Stomach (tissue), 19 donors: ENCODE measurements at places on chromosomes 4 and X. TPM values are rescaled to one million over a fixed set of nuclear protein-coding genes. Genes with fewer than 3 reads are reported as not detected.

The IL2RG gene
- 6.7 TPM for polyA plus RNA-seq

The LGI2 gene
- polyA plus RNA-seq: 0.31 TPM

The TGIF2LX gene
- not detected for polyA plus RNA-seq

The PDE6B gene
- 1.8 TPM for polyA plus RNA-seq

DNA sequence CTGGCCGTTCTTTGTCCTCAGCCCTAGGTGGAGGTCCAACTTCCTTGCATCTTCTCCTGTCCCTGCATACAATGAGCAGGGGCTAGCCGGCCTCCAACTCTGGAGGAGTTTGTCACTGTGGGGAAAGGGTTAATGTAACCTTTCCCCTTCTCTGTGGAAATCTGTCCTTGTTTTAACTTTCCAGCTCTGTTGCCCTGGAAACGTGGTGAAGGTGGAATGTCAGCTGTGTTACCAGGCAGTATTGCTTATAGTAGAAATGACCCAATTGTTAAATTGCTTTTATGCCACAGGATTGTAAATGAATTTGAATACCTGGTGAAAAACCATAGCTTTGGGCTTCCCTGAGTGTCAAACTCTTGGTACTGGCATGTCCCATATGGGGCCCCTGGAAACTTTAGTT, 131.6 kb upstream of the SCML1 start:
- H3K4me1 ChIP-seq: no peaks in the 10 kb centered on the region
- no peak overlapping the region for H3K27ac ChIP-seq
- DNase-seq: no peak
- no peak overlapping the region for H3K4me3 ChIP-seq

DNA sequence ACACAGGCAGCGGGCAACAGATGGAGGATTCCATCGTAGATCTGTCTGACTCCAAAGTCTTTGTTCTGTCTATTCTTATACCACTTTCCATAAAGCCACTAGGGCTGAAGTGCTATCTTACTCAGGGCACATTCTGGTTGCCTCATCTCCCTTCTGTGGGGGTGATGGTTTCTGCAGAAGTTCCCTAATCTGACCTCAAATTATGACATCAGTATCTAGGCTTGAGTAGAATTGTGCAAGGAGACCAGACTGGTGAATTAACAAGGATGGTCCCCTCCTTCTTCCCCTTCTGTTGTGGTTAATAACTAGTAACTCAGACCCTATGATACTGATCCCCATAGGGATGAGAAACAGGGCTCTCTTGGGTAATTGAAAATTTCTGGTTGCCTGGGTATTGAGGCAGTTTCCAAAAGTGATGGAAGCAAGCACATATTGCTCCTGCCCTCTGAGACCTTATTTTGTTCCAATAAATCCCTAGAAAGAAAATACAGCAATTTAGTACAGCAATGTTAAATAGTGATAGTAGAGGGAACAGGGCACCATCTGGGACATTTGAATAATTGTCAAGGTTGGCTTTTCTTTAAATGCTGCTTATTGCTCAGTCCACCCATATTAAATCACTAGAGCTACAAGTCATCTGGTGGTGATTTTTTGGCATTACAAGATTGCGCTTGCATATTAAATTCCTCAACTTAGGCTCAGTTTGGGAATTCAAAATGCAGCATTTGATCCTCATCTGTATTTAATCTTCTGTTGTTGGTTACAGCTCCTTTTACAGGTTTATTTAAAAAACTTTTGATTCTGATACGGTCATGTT, 57.3 kb upstream of the AP1S2 start:
- no peaks in the 10 kb centered on the region for H3K27me3 ChIP-seq
- no peaks in the 10 kb centered on the region for H3K4me1 ChIP-seq
- no peak overlapping the region for H3K4me3 ChIP-seq
- no peaks in the 10 kb centered on the region for H3K36me3 ChIP-seq

GRCh38 chr4:41646862-41647261, 101.7 kb downstream of the PHOX2B start:
- H3K4me1 ChIP-seq: peaks cover 12% of the 10 kb centered on the region
- no peak for DNase-seq
- H3K27ac ChIP-seq: no peak overlapping the region
- H3K27me3 ChIP-seq: peaks cover 5% of the 10 kb centered on the region

DNA sequence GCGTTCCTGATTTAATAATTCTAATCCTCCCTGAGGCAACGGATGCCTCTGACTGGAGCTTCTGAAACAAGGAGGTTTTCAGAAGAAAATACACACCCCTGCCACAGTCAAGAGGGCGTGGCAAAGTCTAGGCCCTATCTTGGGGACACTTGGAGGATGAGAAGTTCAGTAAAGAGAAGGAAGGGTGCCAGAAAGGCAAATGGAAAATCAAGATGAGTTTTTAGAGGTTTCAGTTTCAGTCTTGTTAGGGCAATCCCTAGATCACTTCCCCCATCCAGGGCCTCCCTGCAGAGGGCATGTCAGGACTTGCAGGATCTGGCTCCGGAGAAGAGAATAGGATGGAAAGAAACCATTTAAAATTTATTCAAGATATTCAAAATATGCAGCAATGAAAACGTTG, 28.5 kb upstream of the FGF2 start:
- peak; percentile 66 for DNase-seq
- no peaks in the 10 kb centered on the region for H3K4me1 ChIP-seq
- H3K36me3 ChIP-seq: no peaks in the 10 kb centered on the region
- no peak overlapping the region for H3K4me3 ChIP-seq
- no peaks in the 10 kb centered on the region for H3K27me3 ChIP-seq
- no peak overlapping the region for H3K27ac ChIP-seq
